Activated effector memory CD4-positive, alpha-beta T cell treated with Interleukin-2 at 50 U/mL for 16 hours (primary cell): ENCODE measurements at places on chromosomes 11 and 22.
A peak's percentile ranks its signal among the peaks of the same experiment; 100 is the strongest.

DNA sequence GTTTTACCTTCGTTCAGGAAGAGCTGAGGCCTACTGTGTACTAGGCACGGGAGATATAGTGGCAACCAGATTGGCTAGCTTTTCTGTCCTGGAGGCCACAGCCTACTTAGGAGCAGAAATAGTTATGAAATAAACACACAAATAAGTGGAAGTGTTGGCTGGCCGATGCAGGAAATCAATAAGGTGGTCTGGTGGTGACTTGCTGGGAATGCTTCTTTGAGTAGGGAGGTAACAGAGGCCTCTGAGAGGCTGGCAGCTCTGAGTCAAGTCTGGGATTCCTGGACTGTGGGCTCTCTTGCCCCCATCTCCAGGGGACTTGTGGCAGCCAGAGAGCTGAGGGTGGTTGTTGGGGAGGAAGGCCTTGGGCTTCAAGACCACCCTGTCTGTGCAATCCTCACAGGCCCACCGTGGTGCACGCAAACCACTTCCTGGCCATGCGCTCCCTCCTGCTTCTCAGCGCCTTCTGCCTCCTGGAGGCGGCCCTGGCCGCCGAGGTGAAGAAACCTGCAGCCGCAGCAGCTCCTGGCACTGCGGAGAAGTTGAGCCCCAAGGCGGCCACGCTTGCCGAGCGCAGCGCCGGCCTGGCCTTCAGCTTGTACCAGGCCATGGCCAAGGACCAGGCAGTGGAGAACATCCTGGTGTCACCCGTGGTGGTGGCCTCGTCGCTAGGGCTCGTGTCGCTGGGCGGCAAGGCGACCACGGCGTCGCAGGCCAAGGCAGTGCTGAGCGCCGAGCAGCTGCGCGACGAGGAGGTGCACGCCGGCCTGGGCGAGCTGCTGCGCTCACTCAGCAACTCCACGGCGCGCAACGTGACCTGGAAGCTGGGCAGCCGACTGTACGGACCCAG is 4.1 kb downstream of the SERPINH1 start:
- DNase-seq, result no peak

DNA sequence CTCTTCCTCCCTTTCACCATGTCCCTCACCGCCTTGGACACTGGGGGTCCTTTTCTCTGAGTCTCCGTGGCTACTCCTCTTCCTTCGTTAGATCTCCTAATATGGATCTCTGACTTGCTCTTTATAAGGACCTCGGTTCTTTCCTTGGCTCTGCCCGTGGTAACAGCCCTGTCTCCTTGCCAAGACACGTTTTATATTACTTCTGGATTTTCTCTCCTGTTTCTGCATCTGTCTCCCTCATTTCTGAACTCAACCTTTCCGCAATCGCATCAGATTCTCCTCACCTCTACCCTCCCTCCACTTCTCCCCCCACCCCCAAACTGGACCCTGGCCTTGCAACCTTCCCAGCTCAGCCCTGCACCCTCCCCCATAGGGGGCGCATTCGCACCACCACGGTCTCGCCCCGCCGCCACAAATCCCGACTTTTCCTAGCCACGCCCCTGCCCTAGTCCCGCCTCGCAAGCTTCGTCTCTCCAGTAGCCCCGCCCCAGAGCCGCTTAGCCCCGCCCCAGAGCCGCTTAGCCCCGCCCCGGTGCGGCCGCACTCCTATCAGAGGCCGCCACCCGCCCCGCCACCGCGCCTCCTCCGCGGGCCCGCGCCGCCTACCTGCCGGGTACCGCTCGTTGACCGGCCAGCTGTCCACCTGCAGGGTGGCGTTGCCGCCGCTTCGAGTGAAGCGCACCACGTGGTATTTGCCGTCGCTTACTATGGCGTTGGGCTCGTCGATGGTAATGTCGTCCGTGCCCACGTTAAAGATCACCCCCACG is 39.0 kb downstream of the SLC22A12 start:
- DNase-seq, result no peak

DNA sequence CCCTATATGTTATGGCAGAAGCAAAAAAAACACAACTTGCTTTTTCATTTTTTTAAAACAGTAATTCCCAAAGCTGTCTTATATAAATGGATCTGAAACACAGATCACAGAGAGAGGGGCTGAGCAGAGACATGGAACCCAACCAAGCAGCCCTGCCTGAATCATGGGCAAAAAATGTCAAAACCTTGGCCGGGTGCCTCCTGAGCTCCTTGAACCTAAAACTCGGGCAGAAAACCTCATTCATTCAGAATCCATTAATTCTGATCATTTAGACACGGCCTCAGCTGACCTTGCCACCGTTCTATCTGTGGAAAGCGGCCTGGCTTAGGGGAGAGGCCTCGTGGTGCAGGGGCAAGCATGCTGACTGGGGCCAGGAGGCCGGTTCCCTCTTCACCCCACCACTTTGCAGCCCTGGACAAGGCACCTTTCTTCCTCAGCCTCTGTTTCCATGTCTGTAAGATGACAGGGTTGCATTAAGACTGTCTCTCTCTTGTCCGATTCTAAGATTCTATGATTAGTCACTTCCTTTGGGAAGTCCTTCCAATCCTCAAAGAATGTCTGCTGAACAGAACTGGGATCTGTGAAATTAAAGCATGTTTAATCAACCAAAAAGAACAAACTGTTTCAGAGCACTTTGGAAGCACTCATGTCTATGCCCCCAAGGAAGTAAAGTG is 26.0 kb downstream of the TENM4 start:
- DNase-seq, result no peak

DNA sequence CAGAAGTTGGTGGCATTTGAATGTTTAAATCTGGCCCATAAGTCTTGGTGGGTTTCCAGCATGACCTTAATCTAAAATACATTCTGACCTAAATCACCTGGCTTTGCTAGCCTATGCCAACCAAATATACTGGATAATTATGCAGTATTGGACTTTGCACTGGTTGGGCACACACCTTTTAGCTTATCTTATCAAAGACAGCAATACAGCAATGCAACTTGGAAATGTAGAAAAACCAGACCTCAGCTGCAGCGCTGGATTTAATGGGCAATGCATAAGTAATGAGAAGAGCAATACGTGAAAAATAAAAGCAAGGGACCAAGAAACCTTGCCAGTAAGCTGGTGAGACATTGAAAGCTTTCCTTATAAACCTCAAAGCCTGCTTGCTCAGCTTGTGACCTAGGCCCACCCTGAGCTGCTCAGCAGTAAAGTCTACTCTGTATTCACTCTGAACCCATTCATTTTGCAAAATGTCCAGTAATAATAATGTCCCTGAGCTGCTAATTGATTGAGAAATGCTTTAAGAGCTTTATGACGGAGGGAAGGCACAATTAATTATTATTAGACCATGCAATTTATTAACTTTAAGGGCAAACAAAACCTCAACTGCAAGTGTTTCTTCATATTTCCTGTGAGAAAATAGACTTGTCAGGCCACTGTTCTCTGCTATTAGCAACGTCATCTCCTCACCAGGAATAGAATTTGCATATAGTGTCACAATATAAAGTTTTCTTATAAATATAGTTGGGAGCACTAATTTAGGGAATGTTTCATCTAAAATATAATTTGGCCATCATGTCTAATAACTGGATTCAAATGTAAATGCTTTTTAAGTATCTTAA is 49.4 kb upstream of the CEP295 start:
- DNase-seq, result no peak

DNA sequence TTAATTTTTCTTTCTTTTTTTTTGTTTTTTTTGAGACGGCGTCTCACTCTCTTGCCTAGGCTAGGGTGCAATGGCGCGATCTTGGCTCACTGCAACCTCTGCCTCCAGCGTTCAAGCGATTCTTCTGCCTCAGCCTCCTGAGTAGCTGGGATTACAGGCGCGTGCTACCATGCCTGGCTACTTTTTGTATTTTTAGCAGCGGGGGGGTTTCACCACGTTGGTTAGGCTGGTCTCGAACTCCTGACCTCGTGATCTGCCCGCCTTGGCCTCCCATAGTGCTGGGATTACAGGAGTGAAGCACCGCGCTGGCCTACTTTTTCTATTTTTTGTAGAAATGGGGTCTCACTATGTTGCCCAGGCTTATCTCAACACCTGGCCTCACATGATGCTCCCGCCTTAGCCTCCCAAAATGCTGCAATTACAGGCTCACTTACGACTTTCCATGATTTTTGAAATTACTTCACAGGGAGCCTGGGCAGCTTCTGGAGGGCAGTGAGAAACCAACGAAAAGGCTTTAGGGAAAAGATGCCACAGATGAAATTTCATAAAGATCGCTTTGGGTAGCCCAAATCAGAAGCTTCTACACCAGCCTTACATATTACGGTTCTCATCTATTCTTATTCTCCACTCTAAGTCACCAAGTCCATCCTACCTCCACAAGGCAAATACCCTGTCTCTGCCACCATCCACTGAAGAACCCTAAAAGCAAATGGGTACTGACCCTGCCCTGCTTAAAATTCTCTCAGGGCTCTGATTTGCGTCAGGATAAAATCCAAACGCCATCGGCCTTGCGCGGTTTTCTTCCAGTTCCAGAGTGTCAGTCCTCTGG is 866 bp upstream of the RRM1 start:
- DNase-seq, result no peak

GRCh38 chr11:22778642-22779041 is 51.0 kb downstream of the SVIP start:
- DNase-seq, result no peak

GRCh38 chr11:34860034-34860433 is 56.1 kb downstream of the APIP start:
- no peak for DNase-seq

- DNase-seq, result no peak
Observed at GRCh38 chr22:23796461-23796860, 9.7 kb downstream of the SMARCB1 start.

GRCh38 chr11:64872790-64873488 is 5.5 kb downstream of the EHD1 start:
- no peak for DNase-seq

DNA sequence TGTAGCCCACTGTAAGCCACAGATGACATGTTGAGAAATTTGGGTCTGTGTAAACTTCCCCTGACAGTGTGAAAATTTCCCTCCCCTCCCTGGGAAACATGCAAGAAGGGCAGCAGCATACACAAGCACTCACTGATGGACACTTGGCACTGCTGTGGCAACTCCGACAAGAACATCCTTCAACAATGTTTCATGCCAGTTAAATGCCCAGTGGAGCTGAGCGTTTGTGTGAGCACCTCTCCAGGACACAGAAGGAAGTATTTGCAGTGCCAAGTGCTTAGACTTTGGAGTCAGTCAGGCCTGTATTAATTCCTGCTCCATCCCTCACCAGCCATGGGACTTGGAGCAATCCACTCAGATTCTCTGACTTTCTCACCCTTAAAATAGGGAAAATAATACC is 17.7 kb downstream of the C11orf87 start:
- DNase-seq, result no peak

GRCh38 chr11:14974515-14975251 is 2.5 kb upstream of the CALCA start:
- DNase-seq, result peak; percentile 38

DNA sequence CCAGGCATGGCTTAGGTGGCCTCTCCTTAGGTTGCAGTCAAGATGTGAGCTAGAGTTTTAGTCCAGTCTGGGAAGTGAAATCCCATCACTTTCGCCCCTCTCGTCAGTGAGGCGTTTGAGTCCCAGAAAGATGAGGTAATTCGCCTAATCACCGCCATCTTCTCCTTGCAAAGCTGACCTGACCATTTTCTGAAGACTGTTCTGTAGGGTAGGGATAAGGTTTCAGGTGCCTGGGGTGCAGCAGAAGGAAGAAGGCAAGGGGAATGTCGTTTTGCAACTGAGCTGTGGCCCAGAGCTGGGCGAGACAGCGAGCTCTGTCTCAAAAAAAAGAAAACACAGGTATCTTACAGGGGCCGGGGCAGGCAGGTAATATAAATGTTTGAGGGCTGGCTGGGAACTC is 61.7 kb upstream of the CECR2 start:
- no peak for DNase-seq

DNA sequence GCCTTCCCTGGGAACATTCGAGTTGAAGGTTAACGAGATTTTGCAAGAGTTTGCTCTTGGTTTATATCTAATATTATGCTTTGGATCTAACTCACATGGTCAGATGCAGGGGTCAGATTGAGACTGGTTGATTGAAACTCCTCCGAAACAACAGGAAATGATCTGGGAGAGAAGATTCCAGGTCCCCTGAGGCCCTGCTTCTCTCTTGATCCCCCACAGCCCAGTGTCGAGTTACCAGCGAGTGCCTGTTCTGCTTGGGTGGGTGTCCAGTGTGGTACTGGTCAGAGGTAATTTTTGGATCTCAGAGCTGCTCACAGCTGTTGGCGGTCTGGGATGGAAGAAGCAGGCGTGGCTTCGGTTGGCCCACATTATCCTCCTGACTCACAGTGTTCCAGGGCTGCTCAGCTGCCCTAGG is 9.2 kb downstream of the FBLN1 start:
- DNase-seq, result no peak

GRCh38 chr22:19807914-19808872 is 46.5 kb downstream of the GNB1L start:
- DNase-seq, result no peak

DNA sequence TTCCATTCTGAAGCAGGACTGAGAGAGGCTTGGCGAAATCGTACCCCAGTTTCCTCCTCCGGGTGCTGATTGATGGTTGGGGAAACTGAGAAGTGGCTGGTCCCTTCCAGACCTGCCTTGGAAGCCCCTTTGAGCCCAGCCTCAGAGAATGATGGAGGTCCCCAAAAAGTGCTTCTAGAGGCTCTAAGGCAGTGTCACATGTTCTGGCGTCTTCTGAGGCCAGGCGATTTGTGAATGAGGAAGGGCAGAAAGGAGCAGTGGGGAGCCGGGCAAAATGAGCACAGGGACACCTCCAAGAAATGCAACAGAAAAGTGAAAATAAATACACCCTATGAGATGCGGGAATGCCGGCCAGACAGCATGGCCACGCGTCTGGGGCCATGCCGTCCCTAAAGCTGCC is 1.0 kb upstream of the LIF start:
- DNase-seq, result no peak

DNA sequence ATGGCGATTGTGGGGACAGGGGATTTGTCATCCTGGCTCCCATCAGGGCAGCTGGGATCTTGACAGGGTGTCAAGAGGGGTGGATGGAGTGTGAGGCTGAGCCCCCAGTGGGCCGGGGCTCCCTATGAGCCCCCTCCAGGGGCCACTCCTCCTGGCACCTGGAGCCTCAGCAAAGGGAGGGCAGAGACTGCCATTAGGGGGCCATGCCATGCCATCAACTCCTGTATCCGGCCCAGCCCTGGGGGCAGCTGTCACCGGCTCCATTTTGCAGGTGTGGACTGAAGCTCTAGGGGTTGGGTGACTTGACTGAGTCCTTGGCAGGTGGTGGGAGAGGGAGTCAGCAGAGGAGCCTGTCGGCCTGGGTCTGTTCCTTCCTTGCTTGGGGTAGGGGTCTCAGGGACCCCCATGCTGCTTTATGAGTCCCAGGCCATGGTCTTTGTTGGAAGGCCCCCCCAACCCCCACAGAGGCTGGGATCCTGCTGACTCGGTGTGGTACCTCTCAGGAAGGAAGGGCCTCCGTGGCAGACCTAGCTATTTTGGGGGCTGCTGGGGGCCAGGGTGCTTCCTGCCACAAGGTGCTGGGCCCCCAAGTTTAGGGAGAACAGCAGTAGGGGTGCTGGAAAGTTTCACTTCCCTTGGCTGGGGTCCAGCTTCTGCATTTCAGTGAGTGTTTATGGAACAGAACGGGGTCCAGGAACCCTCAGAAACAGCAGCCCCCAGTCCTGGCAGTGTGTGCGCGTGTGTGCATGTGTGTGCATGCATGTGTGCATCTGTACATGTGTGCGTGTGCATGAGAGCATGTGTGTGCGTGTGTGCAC is 1.5 kb downstream of the ACY3 start:
- no peak for DNase-seq
